Activated CD4-positive, alpha-beta T cell treated with anti-CD3 and anti-CD28 coated beads, Interleukin-2, amount 50 U/mL, for 48 hours (primary cell): ENCODE measurements at places on chromosomes 11 and 22.
A peak's percentile ranks its signal among the peaks of the same experiment; 100 is the strongest.

DNA sequence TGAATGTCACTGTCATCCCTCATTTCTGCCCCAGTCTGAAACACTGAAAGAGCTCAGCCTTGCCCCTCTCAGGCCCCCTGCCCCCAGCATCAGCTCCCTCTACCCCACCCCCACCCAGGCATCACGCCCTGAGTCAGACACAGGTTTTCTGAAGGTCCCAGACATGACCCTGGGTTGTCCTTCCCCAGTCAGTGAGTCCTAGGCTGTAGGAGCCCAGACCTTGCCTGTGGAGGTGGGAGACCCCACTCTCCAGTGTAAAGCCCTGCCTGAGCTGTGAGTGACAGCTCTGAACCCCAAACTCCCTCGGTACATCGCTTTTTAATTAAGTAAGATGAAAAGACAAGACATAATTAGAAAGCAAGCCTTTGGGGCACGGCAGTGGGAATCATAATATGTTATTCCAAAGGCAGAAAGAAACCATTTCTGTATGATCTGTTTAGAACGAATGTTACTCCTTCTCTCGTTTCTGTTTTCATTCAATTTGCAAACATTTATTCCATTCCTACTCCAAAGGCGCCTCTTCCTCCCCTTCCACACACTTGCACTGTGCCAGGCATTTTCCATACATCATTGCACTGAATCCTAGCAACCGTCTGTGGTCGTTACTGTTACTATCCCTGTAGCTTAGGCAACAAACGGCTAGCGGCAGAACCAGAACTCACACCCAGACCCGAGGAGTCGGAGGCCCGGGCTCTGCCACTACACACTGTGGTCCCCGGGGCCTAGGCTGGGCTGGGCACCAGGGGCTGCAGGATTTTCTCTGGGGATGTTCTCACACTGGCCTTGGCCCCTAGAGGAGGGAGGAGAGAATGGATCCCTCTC, 63.4 kb downstream of the CD6 start:
- DNase-seq = no peak

GRCh38 chr11:12120031-12121008, 9.9 kb downstream of the MICAL2 start:
- DNase-seq = no peak

- DNase-seq = peak; percentile 4
These were observed 52.4 kb downstream of the LRRC74B start for GRCh38 chr22:21098099-21098671.

GRCh38 chr11:62953811-62954210, 31.0 kb downstream of the SLC22A6 start:
- no peak for DNase-seq

GRCh38 chr11:111124724-111125123, 120.8 kb upstream of the POU2AF2 start:
- DNase-seq = no peak

- no peak for DNase-seq
These were observed 177.3 kb upstream of the SORL1-AS1 start for GRCh38 chr11:121630041-121630440.

DNA sequence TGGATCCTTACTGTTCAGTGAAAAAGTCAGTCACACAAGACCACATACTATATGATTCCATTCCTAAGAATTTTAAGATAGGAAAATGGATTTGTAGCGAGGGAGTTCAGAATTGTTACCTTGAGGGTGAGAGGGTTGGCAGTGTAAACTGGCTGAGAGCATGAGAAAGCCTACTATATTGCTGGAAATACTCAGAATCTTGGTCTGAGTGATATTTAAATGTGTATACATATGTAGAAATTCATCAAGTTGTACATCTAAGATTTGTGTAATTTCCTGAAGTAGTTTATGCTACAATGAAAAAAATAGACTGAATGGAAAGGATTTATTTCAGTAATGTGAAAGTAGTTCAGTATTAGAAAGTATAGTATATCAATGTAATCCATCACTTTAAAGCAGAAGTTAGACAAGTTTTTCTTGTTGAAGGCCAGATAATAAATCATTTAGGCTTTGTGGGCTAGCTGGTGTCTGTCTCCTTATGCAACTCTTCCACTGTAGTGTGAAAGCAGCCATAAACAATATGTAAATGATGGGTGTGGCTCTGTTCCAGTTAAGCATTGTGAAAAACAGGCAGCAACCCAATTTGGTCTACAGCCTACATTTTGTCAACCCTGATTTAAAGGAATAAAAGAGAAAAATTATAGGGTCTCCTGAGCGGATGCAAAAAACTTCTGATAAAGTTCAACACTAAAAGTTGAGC, 127.2 kb upstream of the THY1 start:
- DNase-seq = no peak

- no peak for DNase-seq
These were observed 7.9 kb upstream of the ETS1 start for GRCh38 chr11:128595221-128595620.

GRCh38 chr11:132430429-132431062, 1060.1 kb downstream of the NTM start:
- DNase-seq = no peak

- no peak for DNase-seq
These were observed 8.3 kb downstream of the TMEM138 start for GRCh38 chr11:61370349-61371005.

GRCh38 chr11:120432056-120433018, 79.2 kb upstream of the GRIK4 start:
- DNase-seq = peak; percentile 18

DNA sequence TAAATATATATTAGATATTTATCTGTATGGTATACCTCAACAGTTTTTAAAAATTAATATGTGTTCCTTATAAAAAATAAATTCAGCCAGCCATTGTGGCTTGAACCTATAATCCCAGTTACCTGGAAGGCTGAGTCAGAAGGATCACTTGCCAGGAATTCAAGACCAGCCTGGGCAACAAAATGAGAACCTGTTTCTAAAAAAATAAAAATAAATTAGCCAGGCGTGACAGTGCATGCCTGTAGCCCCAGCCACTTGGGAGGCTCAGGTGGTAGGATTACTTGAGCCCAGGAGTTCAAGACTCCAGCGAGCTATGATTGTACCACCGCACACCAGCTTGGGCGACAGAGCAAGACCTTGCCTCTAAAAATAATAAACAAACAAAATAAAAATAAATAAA, 54.9 kb downstream of the PHF21A start:
- DNase-seq = no peak

GRCh38 chr11:2451916-2452315, 7.1 kb downstream of the KCNQ1 start:
- DNase-seq = no peak

GRCh38 chr11:61460986-61461385, 31.1 kb downstream of the SDHAF2 start:
- no peak for DNase-seq

- no peak for DNase-seq
These were observed 18.4 kb upstream of the RAPSN start for GRCh38 chr11:47467357-47467756.

GRCh38 chr11:9831122-9831521, 167.2 kb downstream of the SWAP70 start:
- no peak for DNase-seq

DNA sequence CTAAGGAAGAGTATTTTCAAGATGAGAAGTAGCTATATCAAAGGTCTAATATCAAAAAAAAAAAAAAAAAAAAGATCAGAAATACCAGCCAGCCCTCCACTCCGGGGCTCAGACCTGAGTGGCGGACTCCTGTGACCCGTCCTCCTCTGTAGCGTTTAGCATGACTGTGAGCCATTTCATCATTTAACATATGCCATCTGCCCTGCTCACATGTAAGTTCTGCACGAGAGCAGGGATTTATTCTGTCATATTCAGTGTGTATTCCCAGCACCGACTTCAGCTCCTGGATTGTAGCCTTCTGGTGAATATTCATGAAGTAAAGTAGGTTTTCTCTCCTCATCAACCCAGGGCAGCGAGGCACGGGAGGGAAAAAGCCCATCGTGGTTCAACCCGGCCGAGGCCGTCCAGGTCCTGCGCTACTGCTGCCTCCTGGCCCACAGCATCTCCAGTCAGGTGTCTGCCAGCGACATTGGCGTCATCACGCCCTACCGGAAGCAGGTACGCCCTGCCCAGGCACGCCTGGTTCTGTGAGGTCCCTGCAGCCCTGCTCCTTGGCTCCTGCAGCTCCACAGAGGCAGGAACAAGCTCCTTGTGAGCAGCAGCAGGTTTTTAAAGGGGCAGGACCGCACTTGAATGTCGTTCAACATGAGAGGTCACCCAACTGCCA, 12.7 kb upstream of the PANX2 start:
- no peak for DNase-seq
